H9 (cell line): ENCODE measurements at places on chromosomes 2 and 18. TPM values are rescaled to one million over a fixed set of nuclear protein-coding genes. Genes with fewer than 3 reads are reported as not detected.
A peak's percentile ranks its signal among the peaks of the same experiment; 100 is the strongest.

The REL gene
- total RNA-seq: 6.0 and 6.2 TPM in 2 replicates

The GNAL gene
- total RNA-seq: 23.8 and 24.0 TPM in 2 replicates

The POTEC gene
- not detected in 2 replicates for total RNA-seq

The GREB1L gene
- 2.1 and 2.7 TPM in 2 replicates for total RNA-seq

The CHRND gene
- total RNA-seq: not detected in 2 replicates

The CDH19 gene
- total RNA-seq: not detected in 2 replicates

The ZNF516 gene
- total RNA-seq: 22.6 and 22.7 TPM in 2 replicates

The GPBAR1 gene
- 0.37 and 0.44 TPM in 2 replicates for total RNA-seq

The CYS1 gene
- total RNA-seq: 0.07 and 0.35 TPM in 2 replicates

The BIN1 gene
- total RNA-seq: 30.0 and 32.0 TPM in 2 replicates

DNA sequence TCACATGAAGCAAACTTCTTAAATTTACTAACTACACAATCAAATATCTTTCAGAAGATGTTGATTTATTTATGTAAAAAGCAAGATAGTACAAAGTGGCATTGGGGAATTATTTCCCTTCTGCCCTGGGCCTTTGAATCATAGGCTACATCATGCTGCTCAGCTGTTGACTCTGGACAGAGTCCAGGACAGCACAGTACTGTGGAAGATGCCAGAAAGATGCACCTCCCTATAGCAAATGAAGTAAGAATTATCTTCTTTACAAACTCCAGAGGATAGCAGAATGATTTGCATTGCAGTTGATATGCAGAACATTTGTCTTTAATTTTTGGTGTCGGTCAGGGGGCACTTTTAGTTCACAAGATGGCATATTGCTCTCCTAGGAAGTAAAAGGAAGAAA is 1354.5 kb upstream of the ZEB2 start:
- no peak for DNase-seq

GRCh38 chr2:10868465-10869314 is 43.0 kb upstream of the KCNF1 start:
- no peak for DNase-seq

GRCh38 chr2:215522237-215522636 is 86.4 kb upstream of the FN1 start:
- DNase-seq: no peak

- no peak for DNase-seq
These were observed 34.7 kb upstream of the ADAM23 start for GRCh38 chr2:206408323-206409320.

DNA sequence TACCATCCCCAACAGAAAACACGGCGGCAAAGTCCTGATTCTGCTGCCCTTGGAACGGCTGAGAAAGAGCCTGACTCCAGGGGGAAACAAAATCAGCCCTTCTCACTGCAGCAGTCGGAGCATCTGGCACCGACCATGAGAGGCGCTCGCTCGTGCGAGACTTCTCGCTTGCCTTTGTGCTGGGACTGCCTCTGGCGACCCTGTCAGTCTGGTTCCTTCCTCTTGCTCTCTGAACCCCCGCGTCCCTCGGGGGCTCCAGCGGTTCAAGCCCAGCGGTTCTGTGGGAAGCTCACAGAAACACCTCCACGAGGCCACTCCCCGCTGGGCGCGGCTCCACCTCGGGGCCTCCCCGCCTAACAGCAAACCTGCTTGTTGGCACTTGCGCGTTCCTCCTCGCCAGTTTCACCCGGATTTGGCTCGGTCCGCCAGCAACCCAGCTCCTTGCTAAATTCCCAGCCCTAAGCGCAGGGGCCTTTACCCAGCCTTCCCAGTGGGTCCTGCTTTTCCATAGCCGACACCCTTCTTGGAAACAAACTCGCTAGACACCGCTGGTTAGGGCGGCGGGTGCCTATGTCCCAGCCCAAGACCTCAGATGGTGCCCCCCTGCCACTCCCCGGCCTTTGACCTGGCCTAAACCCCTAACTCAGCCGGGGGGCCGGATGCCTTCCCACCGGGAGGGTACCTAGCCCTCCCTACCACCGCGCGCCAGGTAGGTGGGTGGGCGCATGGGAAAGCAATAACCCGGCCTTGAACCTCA is 2.2 kb downstream of the RND3 start:
- DNase-seq: peak; percentile 76

- DNase-seq: no peak
These were observed 24.0 kb upstream of the ATG16L1 start for GRCh38 chr2:233227346-233227978.

DNA sequence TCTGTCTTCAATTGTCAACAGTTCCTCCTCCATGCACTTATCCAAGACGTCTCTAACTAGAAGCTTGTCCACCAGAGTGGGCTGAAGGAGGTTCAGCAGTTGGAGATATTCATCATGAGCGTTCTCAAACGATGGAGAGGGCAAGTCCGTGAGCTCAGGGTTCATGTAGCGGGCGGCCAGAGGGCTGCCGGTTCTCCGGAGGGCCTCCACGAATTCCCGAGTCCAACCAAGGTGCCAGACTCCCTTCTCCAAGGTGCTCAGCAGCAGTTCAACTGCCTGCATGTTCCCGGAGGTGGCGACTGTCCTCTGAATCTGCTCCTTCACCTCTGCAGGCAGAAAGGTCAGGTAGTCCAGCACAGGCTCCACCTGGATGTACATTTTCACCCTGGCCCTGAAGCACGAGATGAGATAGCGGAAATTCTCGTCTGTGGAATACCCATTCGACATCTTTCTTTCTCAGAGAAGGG is 590 bp downstream of the IFIH1 start:
- DNase-seq: peak; percentile 57

GRCh38 chr2:171410624-171411023 is 23.2 kb downstream of the METTL8 start:
- no peak for DNase-seq

DNA sequence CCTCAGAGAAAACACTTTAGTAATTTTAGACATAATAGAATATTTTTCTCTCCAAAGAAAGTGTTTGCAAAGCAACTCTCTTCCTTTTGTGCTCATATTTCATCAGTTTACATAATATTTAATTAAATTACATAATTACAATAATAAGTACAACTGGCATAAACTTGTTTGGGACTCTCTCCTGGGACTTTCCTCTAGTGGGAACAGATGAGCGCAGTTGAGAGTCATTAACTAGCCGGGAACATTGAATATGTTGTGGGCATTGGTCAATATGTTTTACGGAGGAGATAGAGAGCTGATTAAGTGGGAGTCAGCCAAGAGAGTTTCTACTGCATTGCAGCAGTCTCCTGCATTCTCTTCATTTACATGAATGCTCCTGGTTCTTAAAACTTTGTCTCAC is 607.7 kb downstream of the ARHGAP15 start:
- DNase-seq: no peak

GRCh38 chr2:70301344-70302194 is at the start of gene FAM136A:
Gene FAM136A, minus strand, starts transcription at chr2:70302067. Its CDS starts 56 bp downstream, at chr2:70302011.
- peak; percentile 93 for DNase-seq

GRCh38 chr2:149573760-149574159 is 13.8 kb downstream of the MMADHC start:
- no peak for DNase-seq

- no peak for DNase-seq
These were observed 64.1 kb upstream of the CNGA3 start for GRCh38 chr2:98282109-98282508.

GRCh38 chr2:129400826-129401225 is 578.6 kb upstream of the RAB6C start:
- DNase-seq: no peak

DNA sequence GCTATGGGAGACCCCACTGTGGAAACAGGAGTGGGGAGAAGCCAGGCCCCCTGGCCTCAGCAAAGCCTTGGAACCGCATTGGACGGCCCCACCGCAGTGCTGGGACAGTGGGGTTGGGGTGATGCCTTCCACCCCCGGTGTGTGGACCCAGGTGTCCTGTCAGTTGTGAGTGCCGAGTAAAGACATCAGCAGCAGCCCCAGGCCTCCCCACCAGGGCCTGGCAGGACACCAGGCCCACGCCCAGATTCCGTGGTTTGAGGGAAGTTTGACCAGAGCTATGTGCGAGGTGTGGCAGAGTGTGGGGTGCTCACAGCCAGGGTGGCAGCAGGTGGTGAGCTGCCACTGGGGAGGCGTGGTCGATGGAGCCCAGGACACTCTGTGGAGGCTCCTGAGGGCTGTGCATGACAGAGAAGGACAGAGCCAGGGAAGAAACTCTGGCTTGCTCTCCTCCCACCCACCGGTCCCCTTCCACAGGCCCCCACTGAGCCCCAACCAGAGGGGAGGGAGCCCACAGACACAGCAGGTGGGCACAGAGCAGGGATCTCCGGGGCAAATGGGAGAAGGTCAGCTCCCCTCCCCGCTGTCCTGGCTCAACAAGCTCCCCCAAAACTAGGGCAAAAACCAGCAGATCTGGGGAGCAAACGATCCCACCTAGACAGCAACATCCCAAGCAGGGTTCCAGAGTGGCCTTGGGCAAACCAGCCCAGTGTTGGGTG is 69.1 kb downstream of the TWIST2 start:
- DNase-seq: no peak

DNA sequence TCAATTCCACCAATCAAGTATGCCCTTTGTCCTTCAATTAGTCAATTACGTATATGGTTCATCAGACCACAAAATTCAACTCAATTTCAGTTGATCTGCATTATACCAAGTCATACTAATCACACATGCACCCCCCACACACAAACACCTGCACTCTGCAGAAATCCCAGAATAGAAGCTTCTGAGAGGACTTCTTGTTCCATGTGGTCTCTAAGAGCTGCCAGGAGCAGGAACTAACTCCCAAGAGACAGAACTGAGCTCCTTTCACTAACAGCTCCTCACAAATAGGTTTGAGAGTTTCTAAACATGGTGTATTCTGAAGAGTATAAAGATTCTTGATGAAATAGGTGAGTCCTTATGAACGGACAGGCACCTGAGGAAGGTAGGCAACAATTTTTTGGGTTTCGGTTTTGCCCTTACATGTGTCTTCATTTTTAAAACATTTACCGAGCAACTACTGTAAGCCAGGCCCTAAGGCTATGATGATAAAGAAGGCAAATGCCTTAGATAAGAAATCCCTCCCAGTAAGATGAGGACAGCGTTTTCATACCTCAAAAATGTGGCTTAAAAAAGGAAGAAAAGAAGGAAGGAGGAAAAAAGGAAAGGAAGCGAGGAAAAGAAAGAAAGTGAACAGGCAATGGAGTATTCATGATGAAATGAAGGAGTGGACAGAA is 183.1 kb downstream of the PID1 start:
- DNase-seq: no peak

DNA sequence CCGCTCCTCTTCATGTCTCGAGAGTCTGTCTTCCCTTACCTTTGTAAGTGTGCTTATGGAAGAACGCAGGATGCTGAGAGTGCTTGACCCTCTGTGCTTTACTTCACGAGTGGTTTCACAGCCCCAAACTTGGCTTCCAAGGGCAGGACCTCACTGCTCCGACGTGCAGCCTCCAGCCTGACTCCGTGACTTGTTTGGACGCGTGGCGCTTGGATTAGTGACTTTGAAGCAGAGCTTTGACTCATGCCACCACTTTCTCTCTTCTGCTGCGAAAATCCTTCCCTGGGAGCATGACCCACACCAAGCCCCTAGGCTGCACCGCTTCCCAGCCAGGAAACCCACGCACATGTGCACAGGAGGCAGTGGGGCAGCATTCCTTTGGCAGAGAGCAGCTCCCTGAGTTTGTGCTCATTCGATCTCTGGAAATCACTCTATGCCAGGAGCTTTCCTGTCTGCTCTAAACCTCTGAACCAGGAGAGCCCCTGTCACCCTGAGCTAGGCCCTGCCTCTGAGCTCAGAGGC is 207.8 kb upstream of the HS6ST1 start:
- DNase-seq: no peak

GRCh38 chr2:69381337-69381737 is 5.7 kb downstream of the GFPT1 start:
- DNase-seq: no peak

DNA sequence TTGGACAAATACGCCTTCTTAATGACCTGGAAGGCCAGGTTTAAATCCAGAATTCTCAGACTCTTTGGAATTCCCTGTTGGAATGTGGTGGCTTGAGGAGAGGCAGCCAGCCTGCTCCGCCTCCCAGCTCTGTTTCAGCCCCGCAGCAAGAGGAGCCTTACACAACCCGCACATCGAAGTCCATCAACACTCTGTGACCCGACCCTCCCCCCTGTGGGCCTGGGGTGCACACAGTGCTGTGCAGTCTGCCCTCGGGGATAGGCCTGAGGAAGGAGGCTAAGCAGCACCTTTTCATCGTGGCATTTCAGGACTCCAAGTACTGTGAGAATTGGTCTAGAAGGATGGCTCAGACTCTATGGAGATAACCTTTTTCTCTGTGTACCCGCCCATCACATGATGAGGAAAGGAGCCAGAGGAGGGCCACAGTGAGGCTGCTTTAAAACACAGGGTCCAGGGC is 73.7 kb downstream of the GREB1L start:
- DNase-seq: peak; percentile 73

GRCh38 chr18:5287854-5288253 is 7.7 kb downstream of the ZBTB14 start:
- DNase-seq: no peak

GRCh38 chr2:148479398-148479797 is 165.2 kb upstream of the EPC2 start:
- DNase-seq: no peak

DNA sequence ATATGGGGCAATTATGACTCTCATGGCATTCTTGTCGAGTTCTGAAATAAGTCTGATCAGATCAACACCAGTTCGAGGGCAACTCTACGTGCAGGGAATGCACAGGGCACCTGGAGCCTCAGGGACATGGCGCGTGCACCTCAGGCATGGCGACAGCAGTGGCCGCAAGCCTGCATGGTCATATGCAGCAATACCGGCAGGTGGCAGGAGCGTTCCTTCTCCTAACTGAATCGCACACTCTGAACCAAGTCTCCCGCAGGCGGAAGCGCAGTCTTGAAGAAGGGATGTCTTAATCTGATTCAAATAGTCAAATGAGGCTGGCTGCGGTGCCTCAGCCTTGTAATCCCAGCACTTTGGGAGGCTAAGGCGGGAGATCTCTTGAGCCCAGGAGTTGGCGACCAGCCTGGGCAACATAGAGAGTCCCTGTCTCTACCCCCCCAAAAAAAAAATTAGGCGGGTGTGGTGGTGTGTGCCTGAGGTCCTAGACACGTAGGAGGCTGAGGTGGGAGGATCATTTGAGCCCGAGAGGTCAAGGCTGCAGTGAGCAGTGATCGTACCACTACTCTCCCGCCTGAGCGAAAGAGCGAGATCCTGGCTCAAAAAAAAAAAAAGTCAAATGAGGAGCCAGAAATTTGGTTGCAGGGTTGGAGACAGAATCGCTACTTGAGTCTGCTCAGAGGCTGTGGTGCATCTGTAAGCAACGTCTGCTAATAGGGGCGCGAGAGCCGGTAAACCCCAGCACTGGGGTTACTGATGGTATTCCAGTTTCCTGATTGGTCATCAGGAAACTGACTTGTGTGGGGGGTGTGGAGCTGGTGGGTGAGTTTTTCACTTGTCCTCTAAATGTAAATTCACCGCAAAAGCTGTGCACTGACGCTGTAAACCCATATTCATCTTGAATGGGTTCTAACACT is 28.8 kb downstream of the FHL2 start:
- DNase-seq: peak; percentile 90

- no peak for DNase-seq
These were observed 258.8 kb downstream of the CYP26B1 start for GRCh38 chr2:71888751-71889445.
